ENCODE measurements at places on chromosomes 6 and 20. TPM values are rescaled to one million over a fixed set of nuclear protein-coding genes. Genes with fewer than 3 reads are reported as not detected.

TSPO2 gene
- total RNA-seq, result not detected

CPNE5 gene
- 2.7 TPM for total RNA-seq

UNC5CL gene
- 2.1 TPM for total RNA-seq

DEK gene
- 150 TPM for total RNA-seq

SLC26A8 gene
- not detected for total RNA-seq

THBD gene
- not detected for total RNA-seq

OR11A1 gene
- not detected for total RNA-seq

NRSN1 gene
- total RNA-seq, result not detected

NRSN2 gene
- 1.5 TPM for total RNA-seq

COL21A1 gene
- total RNA-seq, result not detected

PLCB4 gene
- not detected for total RNA-seq

TAGAP gene
- total RNA-seq, result 43.7 TPM

DNAH8 gene
- total RNA-seq, result 0.12 TPM

MOXD1 gene
- total RNA-seq, result 0.39 TPM

HSD17B8 gene
- total RNA-seq, result 6.9 TPM

SSTR4 gene
- total RNA-seq, result not detected

DEFB119 gene
- not detected for total RNA-seq

GATA5 gene
- not detected for total RNA-seq

SMIM29 gene
- 32.5 TPM for total RNA-seq

OVOL2 gene
- total RNA-seq, result not detected

PRSS35 gene
- not detected for total RNA-seq

ABHD16B gene
- not detected for total RNA-seq

C20orf141 gene
- not detected for total RNA-seq

CALHM5 gene
- not detected for total RNA-seq

FAM83B gene
- not detected for total RNA-seq

KCNB1 gene
- total RNA-seq, result 0.12 TPM

ALDH8A1 gene
- total RNA-seq, result 4.5 TPM

MICB gene
- total RNA-seq, result 58.5 TPM

SNX14 gene
- total RNA-seq, result 42.7 TPM

SNRPB gene
- 338 TPM for total RNA-seq

RIPOR3 gene
- not detected for total RNA-seq

LTB gene
- 2,468 TPM for total RNA-seq

SRMS gene
- total RNA-seq, result not detected

ADGRG6 gene
- not detected for total RNA-seq

HLA-DPA1 gene
- total RNA-seq, result 201 TPM
